Fibroblast of skin of right quadriceps (primary cell): ENCODE measurements at places on chromosomes 7 and 10.
A peak's percentile ranks its signal among the peaks of the same experiment; 100 is the strongest.

GRCh38 chr10:31677195-31678138 lies 251.2 kb downstream of the ARHGAP12 start:
- no peak for DNase-seq

DNA sequence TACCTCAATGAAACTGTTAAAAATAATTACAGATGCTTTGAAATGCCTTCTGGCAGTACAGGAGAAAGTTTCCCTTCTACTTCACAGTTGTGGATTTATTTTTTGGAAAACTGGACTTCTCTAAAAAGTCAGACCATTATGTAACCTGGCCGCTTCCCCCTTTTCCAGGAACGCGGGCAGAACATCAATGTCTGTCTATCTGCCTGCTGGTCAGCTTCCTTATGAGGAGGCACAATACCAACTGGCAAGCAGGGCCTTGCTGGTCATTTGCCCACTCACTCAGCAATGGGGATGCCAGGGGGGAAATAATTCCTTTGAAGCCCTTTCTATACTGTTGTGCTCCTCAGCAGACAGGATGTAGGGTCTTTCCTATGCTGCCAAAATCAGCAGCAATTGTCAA lies 22.5 kb upstream of the ADRB1 start:
- DNase-seq: no peak

GRCh38 chr7:156896388-156897022 lies 3.5 kb upstream of the LMBR1 start:
- DNase-seq: no peak

DNA sequence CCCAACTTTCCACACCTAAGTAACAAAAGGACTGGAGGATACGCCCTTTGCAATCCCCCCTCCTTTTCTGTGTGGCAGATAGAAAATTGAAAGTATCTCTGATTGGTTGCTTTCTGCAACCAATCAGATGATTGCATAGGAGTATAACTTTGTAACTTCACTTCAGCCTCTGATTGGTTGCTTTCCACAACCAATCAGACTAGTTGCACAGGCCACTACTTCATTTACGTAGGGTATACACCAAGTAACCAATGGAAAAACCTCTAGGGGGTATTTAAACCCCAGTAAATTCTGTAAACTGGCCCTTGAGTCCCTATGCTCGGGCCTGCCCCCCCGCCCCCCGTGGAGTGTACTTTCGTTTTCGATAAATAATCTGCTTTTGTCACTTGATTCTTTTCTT lies 1080.4 kb downstream of the CNTNAP2 start:
- DNase-seq: no peak

GRCh38 chr7:28297801-28298459 lies 114.4 kb upstream of the CREB5 start:
- DNase-seq: no peak

DNA sequence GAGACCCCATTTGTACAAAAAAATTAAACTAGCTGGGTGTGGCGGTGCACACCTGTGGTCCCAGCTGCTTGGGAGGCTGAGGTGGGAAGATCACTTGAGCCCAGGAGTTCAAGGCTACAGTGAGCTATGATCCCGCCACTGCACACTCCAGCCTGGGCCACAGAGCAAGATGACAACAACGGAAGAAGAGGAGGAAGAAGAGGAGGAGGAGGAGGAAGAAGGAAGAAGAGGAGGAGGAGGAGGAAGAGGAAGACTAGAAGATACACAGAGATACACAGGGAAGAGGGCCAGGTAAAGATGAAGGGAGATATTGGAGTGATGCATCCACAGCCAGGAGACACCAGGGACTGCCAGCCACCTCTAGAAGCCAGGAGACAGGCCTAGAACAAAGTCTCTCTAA lies 75.7 kb upstream of the PTER start:
- no peak for DNase-seq

DNA sequence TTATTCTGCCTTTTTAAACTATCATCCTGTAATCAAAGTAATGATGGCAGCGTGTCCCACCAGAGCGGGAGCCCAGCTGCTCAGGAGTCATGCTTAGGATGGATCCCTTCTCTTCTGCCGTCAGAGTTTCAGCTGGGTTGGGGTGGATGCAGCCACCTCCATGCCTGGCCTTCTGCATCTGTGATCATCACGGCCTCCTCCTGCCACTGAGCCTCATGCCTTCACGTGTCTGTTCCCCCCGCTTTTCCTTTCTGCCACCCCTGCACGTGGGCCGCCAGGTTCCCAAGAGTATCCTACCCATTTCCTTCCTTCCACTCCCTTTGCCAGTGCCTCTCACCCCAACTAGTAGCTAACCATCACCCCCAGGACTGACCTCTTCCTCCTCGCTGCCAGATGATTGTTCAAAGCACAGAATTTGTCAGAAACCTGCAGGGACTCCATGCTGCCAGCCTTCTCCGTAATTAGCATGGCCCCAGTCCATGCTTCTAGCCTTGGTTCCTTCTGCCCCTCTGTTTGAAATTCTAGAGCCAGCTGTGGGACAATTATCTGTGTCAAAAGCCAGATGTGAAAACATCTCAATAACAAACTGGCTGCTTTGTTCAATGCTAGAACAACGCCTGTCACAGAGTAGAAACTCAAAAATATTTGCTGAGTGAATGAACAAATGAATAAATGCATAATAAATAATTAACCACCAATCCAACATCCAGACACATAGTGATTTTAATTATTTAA lies 151.7 kb downstream of the EGFR start:
- DNase-seq: no peak

DNA sequence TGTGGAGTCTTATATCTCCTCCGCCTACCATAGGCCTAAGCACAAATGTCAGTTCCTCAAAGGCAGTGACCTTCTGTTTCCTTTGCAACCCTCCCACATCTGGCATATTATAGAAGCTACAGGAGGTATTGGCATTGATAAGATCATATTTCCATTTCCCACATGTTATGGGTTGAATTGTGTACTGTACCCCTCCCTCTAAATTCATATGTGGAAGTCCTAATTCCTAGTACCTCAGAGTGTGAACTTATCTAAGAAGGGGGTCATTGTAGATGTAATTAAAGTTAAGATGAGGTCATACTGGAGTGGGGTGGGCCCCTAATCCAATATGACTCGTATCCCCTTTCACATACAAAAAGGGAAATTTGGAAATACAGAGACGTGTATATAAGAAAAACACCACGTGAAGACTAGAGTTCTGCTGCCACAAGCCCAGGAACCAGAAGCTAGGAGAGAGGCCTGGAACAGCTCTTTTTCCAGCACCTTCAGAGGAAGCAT lies 6.1 kb upstream of the LAMB4 start:
- no peak for DNase-seq

- no peak for DNase-seq
Observed at GRCh38 chr10:79158402-79159097, 89.8 kb downstream of the ZMIZ1 start.

GRCh38 chr7:51085034-51085692 lies 231.4 kb downstream of the COBL start:
- no peak for DNase-seq

- DNase-seq: no peak
Observed at GRCh38 chr7:120417244-120417979, 144.4 kb downstream of the KCND2 start.

GRCh38 chr7:30920584-30921539 lies 9.2 kb downstream of the AQP1 start:
- DNase-seq: peak; percentile 65

GRCh38 chr10:46234026-46234425 lies 52.8 kb upstream of the ANTXRL start:
- DNase-seq: no peak
